Stimulated activated CD4-positive, alpha-beta T cell treated with anti-CD3 and anti-CD28 coated beads, Interleukin-1b, Interleukin-23, amount 100 ng/mL, for 1 hour (primary cell): ENCODE measurements at places on chromosomes 5 and 9.

- no peak for DNase-seq
These were observed 49.7 kb upstream of the STXBP1 start for GRCh38 chr9:127562279-127562796.

DNA sequence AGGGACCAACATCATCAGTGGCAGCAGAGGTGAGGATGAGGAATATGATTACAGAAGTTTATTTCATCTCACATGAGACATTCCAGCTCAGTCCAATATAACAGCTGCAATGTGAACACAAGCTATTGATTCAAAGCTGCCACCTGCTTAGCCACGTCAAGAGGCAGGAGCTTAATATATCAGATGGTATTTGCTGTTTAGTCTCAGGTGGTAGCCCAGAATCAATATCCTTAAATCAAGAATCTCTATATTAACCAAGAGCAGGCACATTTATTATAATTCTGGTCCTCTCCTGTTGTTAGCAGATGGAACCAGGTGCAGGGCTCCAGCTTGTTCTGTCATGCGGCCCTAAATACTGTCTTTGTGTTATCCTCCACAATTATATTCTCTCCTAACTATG, 431.6 kb downstream of the ICE1 start:
- DNase-seq, result no peak

DNA sequence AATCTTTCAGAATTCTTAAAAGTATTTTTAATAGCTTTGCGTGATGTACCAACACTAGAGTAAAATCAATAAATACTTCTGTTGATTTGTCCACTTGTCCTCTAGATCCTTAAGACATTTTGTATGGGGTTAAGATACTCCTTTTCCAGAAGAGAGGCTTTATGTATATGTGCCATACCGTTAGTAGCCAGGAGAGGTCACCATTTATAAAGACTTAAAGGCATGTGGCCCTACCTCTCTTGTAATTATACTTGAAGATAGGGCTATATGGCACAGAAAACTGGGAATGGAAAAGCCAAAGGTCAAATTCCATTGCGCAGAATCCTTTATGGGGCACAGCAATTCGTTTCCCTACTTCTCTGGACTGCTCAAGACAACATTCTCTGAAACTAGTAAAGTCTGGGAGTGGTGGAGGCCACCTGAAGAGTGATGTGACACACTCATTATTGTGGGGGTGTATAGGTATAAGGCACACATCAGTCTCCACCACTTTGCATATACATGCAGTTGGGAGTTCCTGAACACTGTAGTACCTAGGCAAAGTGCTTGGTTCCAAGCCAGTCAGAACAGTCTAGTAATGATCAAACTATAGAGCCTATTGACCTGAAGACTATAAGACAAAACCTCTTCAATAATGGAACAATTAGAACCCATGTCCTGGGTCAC, 140.1 kb upstream of the FBXL17 start:
- DNase-seq, result no peak

GRCh38 chr9:87271696-87272477, 225.8 kb upstream of the DAPK1 start:
- no peak for DNase-seq

- no peak for DNase-seq
These were observed 105.1 kb downstream of the PSD2 start for GRCh38 chr5:139900546-139901250.

DNA sequence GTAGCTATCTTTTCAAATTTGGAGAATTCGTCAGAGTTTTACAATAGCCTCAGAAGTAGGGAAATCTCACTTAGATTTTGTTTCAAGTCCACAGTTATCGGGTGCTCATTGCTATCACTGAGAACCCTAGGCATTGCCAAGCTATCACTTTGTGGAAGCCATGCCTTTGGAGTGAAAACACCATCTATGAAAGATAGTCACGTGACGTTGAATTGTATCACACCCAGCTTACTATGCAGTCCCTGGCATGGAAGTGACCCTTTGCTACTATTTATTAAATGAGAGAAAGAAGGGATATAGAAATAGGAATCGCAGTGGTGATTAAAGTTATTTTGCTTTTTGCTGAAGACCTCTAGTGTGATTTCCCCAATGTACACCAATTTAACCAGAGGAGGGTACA, 97.2 kb downstream of the AOPEP start:
- no peak for DNase-seq

DNA sequence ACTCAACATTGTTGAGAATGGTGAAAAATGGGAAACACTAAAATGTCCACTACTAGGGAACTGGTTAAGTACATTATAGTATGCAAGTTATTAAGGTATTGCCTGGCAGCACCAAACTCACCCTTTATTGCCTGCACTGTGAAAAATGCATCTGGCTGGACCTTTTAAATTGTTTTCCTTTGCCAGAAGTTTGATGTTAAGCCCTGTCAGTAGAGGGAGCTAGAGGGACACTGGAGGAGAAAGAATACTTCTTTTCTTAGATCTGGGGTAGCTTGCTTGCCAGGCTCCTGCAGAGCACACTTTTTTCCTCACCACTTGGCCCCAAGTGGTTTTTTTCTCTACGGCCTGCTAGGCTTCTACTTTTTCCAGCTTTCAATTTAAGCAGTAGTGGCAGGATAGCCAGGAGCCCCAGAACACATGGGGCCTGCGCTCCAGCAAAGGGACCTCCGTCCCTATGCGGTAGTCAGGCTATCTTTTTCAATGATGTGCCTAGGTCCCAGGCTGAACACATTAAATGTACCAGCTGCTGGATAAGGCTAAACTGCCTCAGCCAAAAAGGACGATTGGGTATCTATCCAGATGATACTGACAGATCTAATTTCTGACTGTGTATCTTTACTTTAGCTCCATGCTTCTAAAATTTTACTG, 8.0 kb upstream of the HABP4 start:
- no peak for DNase-seq

GRCh38 chr5:125194883-125195282, 448.4 kb upstream of the ZNF608 start:
- DNase-seq, result no peak

DNA sequence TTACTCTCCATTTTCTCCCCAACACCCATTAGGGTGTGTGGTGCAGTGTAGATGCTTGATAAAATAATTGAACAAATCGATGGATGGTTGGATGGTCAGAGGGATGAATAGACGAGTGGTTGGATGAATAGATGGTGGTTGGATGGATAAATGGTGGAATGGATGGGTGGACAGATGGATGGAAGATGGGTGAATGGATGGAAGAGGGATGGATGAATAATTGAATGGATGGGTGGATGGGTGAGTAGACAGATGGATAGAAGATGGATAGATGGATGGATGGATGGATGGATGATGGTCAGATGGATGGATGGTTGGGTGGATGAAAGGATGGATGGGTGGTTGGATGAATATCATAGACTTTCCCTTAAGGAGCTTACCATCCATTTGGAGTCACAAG, 95.0 kb upstream of the BOD1 start:
- no peak for DNase-seq

DNA sequence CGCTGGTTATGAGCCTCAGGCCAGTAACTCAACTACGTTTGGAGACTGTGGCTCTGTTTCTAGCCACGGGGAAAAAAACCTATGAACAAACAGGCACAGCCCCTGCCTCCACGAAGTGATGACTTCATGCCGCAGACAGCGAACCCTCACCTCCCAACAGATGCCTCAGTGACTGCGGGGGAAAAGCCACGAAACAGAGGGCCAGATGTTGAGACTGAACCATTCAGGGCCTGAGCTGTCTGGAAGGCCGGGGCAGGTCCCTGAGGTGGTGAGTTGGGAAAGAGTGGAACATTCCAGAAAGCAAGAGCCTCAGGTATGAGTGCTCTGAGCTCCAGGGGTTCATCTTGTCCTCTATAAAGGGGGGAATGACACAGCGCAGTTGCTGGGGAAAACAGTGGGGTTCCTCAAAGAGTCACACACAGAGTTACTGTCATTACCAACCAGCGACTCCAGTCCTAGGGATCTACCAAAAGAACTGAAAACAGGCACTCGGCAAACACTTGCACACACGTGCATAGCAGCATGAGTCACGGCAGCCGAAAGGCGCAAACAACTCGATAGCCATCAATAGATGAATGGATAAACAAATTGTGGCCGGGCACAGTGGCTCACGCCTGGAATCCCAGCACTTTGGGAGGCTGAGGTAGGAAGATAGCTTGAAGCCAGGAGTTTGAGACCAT, 15.3 kb downstream of the PLPP7 start:
- DNase-seq, result no peak

DNA sequence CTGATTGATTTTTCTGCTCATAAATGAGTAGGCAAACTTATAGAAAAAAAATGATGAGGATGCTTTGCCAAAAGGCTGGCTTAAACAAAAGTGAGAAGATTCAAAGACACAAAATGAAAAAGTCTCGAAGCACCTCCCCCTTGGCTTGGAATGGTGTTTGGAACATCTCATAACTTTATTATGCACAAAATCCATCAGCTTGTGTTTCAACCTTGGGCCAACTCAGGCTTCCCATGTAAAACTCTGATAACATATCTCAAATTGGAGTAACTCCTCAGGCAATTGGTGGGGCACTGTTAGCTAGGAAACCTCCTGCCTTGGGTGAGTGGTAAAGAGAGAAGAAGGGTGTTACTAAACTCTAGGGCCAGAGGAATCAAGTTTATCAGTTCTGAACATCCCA, 176.3 kb downstream of the KIAA0825 start:
- no peak for DNase-seq

- DNase-seq, result no peak
These were observed 112.4 kb downstream of the ACTL7B start for GRCh38 chr9:108743416-108743815.

GRCh38 chr9:105994970-105995369, 300.6 kb downstream of the TMEM38B start:
- DNase-seq, result no peak

- no peak for DNase-seq
These were observed 42.4 kb downstream of the PAX5 start for GRCh38 chr9:36991516-36992134.

- DNase-seq, result no peak
These were observed 196.2 kb downstream of the DEPDC1B start for GRCh38 chr5:60503771-60504170.

- no peak for DNase-seq
These were observed 24.0 kb upstream of the FAM120AOS start for GRCh38 chr9:93477397-93477796.

- DNase-seq, result no peak
These were observed 27.0 kb downstream of the PRUNE2 start for GRCh38 chr9:76878933-76879332.

DNA sequence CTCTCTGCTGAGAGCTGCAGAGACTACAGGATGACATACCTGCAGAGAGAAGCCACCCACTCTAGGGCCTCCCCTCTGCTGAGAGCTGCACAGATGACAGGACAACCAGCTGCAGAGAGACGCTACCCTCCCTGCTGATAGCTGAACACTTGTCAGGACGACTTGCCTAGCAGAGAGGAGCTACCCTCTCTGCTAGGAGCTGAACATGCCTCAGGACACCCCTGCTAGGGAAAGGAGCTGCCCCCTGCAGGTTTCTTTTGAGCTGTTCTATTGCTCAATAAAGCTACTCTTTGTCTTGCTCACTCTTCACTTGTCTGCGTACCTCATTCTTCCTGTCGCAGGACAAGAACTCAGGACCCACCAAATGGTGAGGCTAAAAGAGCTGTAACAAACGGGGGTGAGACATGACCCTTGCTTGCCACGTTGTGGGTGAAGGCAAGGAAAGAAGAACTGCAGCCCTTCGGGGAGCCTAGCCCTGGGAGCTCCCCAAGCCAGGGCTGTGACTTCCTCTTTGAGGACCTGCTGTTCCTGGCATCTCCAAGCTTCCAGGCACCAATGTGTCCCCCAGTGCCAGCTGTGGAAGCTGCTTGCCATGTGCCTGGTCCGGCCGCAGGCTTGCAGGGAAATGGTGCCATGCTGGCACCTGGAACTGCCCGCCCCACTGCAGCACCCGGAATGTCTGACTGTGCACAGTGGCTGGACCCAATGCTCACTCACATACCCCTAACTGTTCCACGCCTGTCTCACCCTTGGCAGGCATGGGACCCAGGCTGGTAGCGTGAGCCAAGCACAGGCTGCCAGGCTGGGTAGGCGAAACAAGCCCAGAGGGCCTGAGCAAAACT, 5.1 kb upstream of the TESK1 start:
- no peak for DNase-seq

DNA sequence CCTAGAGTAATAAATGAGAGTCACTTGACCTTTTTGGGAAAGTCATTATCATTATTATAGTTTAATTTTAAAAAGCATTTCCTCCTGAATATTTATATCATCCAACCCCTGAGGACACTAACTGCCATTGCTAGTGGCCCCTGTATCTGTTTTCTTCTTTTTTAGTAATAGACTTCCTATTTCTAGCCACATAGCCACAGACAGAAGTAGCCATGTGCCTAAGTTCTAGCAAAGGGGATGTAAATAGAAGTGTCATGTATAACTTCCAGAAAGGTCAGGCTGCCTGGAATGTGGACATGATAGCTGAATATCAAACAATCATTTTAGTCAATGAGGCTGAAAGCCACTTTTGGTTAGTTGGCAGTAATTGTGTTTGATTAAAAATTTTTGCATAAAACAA, 37.5 kb upstream of the IQGAP2 start:
- DNase-seq, result no peak

DNA sequence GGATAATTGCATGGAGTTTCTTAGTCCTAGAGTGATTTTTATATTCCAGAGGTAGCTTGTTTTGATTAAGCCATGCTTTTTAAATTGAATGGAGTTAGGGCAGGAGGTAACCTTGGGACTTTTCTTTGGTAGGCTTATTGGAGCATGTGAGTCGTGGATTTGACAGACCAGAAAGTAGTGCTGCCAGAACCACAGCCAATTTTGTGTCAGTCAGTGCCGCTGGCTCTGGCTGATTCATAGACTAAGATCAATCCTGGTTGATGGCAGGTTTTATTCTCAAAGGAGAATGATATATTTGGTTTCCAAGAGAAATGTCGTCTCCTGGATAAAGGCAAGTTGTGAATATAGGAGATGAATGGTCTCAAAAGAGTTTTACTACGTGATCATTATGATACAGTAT, 20.3 kb downstream of the RAI14 start:
- DNase-seq, result no peak

DNA sequence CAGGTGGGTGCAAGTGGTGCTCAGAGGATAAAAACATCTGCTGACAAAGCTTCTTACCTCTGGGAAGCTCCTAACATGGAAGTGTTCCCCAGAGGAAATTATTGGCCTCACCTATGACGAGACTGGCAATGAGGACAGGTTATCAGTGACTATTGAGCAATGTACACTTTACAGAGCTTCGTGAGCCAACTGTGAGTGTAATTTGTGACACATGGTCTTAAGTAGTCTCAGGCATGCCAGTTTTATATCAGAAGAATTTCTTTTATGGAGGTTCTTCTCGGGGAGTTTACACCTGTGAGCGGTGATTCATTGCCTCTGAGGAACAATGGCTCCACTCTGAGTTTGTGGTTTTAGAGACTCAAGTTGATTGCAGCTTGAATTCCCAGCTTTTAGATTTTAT, 11.3 kb downstream of the ANKDD1B start:
- DNase-seq, result no peak

GRCh38 chr5:148735301-148735835, 81.0 kb upstream of the HTR4 start:
- DNase-seq, result no peak

GRCh38 chr5:132497488-132497997, 7.0 kb upstream of the IRF1 start:
- DNase-seq, result no peak

- DNase-seq, result no peak
These were observed 83.3 kb downstream of the GTF3C4 start for GRCh38 chr9:132753593-132753880.
